CD8-positive, alpha-beta T cell (primary cell): ENCODE measurements at places on chromosomes 1 and 21.

GRCh38 chr1:201610858-201611257 is 71.9 kb downstream of the NAV1 start:
- no peak for DNase-seq

DNA sequence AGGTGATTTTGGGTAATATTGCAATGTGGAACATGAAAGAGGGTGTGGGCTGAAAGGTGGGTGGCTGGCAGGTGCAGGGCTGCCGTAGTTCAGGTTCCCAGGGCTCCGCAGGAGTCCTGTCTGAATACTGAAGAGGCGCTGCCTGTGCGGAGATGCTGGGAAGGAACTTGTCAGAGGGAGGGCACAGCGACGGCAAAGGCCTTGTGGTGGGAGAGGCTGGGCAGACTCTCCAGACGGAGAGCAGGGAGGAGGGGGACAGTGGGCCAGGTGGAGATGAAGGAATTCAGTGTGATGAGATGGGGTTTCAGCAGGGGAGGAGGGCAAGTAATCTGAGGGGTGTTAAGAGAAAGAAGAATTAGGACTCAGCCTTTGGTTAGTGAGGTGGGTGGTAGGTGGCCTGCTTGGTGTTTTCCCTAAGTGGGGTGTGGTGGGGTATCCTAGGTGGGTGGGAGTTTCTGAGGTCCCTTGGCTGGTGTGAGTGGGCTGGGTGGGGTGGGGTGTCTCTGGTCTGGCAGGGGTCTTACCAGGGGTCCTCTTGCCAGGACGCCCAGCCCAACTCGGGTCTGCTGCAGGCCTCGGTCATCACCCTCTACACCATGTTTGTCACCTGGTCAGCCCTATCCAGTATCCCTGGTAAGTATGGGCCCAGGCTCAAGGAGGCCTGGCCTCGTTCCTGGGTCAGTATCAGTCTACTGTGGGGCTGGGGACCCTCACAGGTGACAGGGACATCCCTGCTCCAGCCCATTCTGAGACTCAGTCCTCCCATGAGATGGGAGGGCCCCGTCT is 15.6 kb downstream of the SERINC2 start:
- no peak for DNase-seq

DNA sequence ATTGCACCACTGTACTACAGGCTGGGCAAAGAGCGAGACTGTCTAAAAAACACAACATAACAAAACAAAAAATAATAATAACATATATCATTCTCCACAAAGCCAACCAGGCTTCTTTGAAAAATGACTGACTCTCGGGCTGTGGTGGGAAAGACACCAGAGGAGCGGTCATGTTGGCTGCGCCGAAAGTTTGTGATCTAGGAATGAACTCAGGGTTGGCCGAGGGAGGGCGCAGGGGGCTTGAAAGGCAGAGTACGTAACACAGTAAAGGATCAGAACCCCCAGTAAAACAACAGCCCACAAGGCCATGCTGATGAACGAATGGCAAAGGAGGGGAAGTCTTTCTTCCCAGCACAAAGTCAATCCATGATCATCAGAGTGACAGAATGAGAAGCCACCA is 4.7 kb downstream of the SLC35E2B start:
- no peak for DNase-seq

DNA sequence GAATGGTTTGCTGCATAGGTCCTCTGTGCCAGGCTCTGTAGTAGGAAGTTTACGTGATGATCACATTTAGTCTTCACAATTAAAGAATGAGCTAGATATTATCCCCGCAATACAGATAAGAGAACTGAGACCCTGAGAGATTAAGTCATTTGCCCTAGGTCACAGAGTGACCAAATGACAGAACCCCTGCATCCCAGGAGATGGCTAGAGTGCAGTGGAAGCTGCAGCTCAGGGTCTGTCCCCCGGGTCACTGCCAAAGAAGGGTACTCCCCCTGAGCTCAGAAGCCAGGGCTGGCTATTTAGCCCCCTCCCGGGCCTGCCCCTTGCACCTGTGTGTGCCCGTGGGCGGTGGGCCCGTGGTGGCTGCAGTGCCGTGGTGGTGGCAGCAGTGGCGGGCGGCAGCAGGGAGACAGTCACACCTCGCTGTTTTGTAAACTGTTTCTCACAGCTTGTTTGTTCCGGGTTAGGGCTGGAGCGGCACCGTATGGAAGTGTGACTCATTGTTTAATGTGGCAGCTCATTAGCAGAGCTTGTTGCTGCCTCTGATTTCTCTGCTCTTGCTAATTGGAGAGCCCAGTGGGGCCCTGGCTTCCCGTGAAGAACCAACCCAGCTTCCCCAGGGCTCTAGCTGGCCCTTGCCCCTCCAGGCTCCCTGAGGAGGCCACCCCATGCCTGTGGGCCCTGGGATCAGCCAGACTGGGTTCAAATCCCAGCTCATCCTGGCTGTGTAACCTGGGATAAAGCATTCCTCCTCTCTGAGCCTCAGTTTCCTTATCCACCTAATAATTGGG is 19.3 kb upstream of the FOXO6 start:
- DNase-seq = no peak

DNA sequence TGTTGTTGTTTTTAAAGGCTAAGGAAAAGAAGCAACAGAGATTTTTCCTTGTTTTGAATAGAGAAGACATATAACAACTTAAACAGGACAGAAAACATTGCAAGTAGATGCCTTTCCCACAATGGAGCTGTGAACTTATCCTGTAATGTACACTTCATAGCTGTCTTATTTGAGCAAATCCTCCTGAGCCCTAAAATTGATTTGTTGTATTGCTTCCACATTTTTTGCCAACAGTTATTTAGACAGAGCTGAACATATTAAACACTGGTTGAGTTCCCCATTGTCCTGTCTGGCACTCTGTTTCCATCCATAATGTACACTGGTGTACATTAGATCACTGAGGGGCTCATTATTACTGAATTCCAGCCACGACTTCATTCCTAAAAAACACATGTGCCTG is 32.2 kb downstream of the CACHD1 start:
- no peak for DNase-seq

DNA sequence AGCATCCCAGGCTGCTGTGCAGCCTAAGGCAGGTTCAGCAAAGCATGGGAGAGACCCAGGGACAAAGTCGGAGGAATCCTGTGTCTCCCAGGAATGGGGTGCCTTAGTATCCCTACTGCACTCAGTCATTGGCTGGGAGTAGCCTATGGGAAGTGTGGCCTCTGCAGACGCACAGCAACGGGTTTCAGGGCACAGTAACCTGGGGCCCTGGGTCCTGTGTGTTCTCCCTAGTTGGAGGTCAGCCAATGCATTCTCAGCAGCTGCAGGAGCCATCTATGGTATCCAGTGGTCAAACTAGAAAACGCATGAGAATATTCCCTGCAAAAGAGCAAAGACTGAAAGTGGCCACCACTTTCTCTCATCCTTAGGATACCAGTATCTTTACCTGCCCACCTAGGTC is 13.7 kb upstream of the C1orf21 start:
- DNase-seq = no peak

DNA sequence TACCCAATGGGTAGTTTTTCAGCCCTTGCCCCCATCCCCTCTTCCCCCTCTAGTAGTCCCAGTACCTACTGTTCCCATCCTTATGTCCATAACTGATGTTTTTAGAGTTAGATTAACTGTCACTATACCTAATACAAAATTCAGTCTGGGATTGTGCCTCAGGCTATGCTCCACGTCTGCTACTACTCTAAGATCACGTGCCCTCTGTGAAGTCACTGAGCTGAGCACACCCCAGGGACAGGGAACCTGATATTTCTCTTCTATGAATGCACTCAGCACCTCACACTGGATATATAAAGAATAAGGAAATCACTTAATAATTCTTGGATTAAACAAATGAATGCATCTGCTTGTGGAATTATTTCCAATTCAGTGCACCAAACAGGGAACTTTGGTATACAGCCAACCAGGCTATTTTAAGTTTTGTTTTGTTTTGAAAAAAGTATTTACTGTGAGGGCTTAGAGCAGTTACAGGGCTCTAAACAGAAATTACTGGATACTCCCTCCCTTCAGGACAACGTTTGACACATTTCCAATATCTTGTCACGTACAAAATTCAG is 307.9 kb downstream of the SMYD3 start:
- no peak for DNase-seq

DNA sequence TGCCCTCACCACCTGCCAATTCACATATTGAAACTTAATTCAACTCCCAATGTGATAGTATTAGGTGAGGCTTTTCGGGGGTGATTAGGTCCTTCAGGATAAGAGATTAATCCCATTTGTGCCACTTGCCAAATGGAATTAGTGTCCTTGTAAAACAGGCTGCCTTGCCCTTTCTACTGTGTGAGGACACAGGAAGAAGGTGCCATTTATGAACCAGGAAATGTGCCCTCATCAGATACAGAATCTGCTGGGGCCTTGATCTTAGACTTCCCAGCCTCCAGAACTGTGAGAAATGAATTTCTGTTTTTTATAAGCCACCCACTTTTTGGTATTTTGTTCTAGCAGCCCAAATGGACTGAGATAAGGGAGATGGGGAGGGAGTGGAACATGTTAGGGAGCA is 39.1 kb upstream of the AGL start:
- no peak for DNase-seq

GRCh38 chr1:70542030-70542429 is 131.0 kb downstream of the CTH start:
- DNase-seq = no peak

GRCh38 chr1:5099558-5099957 is 445.1 kb downstream of the AJAP1 start:
- no peak for DNase-seq

DNA sequence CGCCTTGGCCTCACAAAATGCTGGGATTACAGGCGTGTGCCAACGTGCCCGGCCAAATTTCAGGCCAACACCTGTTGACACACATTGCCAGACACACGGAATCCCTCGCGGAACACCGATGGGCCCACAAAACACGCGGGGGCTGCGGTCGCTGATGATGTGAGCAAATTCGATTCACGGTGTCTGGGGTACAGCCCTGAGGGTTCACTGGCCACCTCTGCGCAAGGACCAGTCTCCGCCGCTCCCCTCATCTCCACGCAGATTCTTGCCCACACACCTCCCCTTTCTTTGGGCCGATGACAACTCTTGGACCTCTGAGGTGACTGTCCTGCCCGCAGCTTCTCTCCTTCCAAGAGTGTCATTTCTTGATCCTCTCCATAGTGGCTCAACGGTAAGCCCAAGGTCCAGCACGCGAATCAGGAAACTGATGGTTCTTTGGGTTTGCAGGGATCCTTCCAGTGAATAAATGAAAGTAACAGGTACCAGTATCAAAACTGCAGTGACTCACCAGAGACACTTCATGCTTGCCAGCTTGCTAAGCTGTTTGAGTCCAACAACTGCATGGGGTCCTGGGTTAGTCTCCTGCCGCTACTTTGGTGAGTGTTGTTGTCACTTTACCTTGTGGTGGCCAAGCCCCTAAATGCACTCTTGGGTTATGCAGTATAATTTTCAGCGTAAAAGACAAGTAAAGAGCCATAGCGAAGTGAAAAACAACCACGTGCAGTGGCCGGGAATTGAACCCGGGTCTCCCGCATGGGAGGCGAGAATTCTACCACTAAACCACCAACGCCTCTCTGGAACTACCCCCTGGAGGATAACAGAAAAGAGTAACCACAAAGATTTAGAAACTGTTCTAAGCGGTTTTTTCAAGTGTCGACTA is 11.0 kb upstream of the RNU1-3 start:
- DNase-seq = no peak

DNA sequence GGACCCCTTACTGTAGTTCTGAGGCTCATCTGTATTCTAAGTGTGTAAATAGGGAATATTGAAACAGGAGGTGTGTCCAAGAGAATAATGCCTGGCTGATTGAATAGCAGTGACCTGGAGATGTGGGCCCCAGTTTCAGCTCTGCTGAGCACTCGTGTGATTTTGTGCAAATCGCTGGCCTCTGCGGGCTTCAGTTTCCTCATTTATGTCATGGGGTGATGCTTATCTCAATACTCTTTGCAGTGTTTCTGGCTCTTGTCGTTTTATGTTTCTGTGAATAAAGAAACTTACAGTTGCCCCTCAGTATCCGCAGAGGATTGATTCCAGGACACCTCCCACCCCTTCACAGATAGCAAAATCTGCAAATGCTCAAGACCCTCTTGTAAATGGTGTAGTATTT is 5.0 kb downstream of the COG2 start:
- no peak for DNase-seq

DNA sequence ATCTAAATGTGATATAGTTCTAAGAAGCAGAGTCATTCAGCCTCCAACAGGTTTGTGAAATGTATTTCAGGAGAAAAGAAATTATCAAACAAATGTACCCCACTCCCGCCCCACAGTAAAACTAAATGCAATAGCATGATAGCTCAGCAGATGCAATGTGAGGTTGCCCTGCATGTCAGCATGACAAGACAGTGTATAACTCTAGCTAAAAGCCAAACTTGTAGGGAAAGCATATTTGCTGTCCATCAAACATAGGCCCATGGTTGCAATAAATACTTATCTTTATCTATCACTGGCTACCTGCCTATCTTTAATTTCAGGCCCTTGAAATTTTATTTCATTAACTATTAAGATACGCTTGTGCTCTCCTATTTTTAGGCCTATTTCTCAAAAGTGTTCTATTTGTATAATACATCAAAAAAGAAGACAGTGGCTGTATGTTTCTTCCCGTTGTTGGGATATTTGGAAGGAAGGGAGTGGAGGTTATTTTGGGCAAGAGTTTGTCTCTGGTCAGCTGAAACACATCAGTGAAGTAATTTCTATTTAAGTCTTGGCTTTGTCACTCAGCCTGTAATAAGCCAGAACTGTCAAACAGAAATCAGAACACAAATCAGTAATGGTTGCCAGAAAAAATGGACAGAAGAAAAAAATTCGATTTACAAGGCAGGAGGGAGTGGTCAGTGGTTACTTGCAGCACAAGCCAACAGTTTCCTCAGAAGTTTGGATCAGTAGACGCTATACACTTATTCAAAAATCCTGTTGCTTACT is 307.4 kb upstream of the ADGRL2 start:
- no peak for DNase-seq

DNA sequence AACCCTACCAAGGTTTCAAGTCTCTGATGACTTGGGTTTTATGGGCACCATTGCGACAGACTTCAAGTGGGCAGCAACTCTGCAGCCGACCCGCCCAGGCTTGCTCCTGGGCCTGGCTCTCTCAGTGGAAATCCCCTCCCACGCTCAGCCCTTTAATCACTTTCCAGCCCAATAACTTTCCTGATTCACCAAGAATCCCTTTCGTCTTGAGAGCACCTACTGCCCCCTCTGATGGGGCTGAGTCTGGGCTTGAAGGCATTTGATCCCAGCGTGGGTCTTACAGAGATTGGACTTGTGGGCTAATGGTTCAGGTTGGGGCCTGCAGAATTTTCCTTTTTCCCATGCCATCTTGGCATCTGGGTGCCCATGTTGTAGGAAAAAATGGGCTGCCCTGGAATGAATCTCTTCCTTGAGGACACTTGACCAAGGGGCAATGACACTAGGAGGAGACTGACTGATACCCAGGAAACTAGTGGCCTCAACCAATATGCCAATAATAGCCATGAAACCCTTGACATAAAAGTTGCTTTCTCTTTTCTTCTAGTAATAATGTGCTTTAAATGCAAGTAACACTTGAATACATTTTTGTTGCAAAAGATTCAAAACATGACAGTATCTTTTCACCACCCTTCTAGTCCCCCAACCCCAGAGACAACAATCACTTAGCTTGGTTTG is 7.8 kb upstream of the PHLDA3 start:
- no peak for DNase-seq
